NCI-H1092 treated with DMSO at 0.1 percent for 48 hours (cell line): ENCODE measurements at places on chromosomes 2 and 18.

GRCh38 chr2:224594840-224595239, 9.7 kb upstream of the CUL3 start:
- no peak for DNase-seq

DNA sequence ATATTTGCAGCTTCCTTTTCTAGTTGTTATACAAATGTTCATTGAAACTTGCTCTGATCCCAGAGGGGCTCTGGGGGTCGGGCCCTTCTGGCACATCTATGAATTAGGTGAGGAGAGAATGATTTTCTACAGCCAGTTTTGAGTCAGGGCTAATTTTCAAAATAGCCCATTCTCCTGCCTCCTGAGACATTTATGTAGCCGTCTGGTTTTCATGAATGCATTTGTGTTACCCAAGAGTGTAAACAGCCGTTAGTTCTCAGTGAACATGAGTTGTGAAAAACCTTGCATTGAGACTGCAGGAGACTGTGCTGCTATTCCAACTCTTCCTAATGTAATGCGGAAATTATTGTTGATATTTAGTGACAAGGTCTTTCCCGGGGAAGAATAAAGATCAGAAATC, 122.5 kb downstream of the ICOS start:
- no peak for DNase-seq

DNA sequence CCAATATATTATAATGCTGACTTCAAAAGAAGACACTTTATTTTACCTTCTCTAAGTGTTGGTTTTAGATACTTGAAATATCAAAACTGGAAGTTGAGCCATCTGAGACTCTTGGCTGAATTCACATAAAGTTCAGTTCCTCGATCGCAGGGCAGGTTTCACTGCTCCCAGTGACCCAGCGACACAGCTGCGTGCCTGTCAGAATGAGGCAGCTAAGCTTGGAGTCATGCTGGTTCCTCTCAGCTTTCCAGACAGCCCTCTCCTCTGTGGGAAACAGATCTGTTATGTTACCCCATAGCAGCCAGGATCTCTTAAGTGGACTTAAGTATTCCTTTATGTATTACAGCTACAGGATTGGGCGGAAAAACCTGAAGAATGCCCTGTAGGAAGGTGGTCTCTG, 142.8 kb upstream of the ALPP start:
- no peak for DNase-seq

GRCh38 chr2:126843081-126843480, 55.6 kb upstream of the TEX51 start:
- DNase-seq = no peak
